ENCODE measurements at places on chromosomes 7 and 10.
A peak's percentile ranks its signal among the peaks of the same experiment; 100 is the strongest.

DNA sequence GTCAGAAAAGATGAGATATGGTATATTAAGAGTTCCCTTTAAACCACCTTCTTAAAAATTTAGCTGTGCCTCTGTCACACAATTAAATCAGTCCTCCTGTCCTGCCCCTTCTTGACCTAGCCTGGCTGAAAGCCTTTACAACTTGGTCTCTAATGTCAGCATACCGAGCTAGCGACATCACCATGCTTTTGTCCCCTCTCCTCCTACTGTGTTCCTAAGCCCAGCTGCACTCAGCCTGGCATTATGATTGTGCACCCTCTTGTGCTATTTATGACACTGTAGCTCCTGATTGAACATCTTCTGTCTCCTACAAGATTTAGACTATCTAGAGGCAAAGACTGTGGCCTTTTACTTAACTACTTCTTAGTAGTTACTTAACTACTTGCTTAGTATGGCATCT is 29.2 kb downstream of the TDRD1 start:
- DNase-seq, result no peak

DNA sequence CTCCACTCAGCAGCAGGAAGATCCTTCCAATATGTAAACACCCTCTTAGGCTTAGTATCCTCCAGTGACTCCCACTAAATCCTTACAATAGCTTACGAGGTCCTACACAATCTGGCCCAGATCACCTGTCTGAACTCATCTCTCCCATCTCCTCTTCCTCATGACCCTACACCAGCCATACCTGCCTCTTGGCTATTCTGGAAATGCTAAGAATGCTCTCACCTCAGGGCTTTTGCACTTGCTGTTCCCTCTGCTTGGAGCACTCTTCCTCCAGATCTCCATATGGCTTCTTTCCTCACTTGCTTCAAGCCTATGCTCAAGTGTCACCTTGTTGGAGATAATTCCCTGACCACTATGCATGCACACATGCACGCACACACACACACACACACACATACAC is 50.8 kb upstream of the FRMD4A start:
- no peak for DNase-seq

DNA sequence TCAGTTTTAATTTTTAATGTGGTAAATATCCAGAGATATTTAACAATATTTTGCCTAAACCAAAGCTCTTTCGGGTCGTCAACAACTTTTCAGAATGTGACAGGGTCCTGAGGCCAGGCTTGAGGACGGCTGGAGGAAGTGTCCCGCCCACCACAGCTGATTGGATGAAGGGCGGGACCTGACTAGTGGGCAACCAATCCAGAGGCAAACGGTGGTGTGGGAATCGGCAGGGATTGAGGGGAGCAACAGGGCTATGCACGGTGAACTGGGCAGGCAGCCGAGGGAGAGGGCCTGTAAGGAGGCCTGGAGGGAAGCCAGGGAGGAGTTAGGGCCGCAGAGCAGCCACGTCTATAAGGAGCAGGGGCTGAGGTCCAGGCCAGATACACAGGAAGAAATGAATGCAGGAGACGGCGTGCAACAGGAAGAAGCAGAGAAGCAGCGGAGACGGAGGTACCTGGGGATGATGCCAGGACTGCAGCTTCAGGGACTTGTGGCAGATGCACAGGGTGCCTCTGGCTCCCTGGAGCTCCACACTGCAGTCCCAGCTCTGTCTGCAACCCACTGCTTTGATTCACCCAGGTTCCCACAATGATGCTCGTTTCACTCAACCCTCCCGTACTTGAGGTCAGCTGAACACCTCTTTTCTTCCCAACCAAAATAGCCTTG is 46.1 kb upstream of the ZMIZ1 start:
- DNase-seq, result peak; percentile 19

GRCh38 chr7:73707045-73707631 is 12.3 kb downstream of the STX1A start:
- DNase-seq, result peak; percentile 29

DNA sequence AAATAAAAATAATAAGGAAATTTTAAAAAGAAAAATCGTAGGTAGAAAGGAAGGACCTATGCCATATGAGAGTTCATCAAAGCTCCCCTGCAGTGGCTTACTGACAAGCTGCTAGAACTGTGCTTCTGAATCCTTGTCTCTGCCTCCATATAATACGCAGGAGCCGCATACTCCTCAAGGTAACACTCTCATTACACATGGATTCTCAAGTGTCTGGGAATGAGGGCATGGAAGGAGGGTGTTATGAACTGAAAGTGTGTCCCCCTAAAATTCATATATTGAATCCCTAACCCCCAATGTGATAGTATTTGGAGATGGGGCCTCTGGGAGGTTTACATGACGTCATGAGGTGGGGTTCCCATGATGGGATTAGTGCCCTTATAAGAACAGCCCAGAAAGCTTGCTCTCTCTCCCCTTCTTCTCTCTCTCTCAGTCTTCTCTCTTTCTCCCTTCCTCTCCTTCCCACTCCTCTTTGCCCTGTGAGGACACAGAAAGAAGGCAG is 35.2 kb downstream of the CREB3L2 start:
- no peak for DNase-seq

DNA sequence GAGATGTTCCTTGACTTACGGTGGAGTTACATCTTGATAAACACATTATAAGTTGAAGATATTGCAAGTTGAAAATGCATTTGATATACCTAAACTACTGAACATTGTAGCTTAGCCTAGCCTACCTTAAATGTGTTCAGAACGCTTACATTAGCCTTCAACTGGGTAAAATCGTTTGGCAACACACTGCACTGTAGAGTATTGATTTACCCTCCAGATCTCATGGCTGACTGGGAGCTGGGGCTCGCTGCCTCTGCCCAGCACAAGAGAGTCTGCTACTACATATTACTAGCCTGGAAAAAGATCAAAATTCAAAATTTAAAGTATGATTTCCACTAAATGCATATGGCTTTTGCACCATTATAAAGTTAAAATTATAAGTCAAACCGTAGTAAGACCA is 7.5 kb upstream of the AGR3 start:
- no peak for DNase-seq

DNA sequence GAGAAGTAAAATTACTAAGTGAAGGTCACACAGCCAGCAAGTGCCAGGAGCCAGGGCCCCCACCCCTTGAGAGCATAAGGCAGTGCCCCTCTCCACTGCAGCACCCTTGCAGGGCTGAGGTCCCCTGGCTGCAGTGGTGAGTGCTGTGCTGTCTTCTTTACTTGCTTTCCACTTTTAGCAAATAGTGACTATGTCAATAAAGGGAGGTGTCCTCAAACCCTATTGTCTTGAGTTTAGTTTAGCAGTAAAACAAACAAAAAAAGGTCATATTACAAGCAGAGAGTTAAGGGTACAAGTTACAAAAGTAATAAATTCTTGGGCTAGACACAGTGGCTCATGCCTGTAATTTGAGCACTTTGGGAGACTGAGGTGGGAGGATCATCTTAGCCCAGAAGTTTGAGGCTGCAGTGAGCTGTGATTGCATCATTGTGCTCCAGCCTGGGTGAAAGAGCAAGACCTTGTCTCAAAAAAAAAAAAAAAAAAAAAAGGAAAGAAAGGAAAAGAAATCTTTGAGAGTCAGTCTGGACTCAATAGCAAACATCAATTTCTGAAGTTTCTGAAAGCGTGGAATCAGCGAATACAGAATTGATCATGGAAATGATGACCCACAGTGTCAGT is 39.0 kb upstream of the KIF5B start:
- DNase-seq, result no peak

- no peak for DNase-seq
Measured at GRCh38 chr10:70939441-70940003, 51.2 kb upstream of the PCBD1 start.

- no peak for DNase-seq
Measured at GRCh38 chr7:127317447-127317961, 64.8 kb upstream of the GRM8 start.

DNA sequence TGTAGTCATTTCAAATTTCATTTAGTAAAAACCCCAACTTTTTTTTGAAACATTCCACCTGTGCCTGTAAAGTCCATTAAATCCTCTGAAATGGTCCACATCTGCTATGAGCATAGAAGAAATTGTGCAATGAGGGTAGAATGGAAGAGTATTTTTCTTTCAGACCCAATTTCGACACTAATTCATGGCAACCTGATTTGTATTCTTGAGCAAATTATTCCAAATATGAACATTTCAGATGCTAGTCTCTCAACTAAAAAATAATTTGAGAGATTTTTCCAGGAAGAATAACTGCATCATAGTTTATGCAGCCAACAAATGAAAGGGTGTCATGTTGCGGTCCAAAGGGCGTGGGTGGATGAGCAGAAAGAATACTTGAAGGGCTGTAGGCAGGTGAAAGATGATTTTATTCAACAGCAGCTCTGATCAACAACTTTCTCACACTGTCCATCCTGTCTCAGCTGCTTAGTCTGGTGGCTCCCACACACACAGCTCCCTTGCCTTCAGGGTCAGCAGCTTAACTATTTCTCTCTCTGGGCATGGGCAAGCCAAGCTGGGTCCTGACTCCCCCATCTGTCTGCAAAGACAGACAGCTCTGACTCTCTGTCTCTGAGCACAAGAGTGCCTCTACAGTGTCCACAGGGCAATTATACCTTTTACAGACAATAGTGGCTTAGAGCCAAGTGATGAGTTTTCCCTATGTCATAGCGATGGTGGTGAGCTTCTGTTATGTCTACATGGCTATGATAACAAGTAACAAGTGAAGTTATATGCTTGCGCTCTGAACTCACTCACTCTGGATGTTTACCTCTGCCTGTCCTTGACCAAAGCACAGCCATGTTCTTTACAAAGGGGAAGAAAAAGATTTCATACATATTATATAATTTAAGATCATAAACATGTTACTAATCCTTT is 11.5 kb downstream of the STEAP2 start:
- peak; percentile 70 for DNase-seq

DNA sequence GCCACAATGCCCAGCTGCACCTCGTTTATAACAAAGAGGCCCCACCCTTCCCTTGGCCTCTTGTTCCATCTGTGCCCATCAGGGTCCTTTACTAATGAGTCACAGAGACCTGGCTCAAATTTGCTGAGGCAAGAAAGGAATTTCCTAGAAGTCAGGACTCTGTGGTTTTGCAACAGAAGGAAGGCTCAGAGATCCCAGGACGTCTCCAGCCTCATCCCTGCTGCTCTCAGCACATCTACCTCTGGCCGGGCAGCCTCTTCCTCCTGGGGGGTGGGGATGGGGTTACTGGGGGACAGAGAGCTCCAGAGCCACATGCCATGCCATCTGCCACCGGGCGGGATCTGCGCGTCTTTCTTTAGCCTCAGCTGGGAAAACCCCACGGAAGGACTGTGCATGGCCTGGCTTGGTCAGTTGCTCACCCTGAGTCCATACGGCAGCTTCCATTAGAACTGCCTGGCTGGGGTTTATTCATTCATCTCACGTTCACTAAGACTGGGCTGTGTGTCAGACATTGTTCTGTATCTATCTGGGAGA is 41.9 kb upstream of the PSMG3 start:
- DNase-seq, result peak; percentile 84

GRCh38 chr10:28873540-28873939 is 196.2 kb downstream of the BAMBI start:
- no peak for DNase-seq

GRCh38 chr10:62981096-62981495 is 152.0 kb upstream of the NRBF2 start:
- no peak for DNase-seq

DNA sequence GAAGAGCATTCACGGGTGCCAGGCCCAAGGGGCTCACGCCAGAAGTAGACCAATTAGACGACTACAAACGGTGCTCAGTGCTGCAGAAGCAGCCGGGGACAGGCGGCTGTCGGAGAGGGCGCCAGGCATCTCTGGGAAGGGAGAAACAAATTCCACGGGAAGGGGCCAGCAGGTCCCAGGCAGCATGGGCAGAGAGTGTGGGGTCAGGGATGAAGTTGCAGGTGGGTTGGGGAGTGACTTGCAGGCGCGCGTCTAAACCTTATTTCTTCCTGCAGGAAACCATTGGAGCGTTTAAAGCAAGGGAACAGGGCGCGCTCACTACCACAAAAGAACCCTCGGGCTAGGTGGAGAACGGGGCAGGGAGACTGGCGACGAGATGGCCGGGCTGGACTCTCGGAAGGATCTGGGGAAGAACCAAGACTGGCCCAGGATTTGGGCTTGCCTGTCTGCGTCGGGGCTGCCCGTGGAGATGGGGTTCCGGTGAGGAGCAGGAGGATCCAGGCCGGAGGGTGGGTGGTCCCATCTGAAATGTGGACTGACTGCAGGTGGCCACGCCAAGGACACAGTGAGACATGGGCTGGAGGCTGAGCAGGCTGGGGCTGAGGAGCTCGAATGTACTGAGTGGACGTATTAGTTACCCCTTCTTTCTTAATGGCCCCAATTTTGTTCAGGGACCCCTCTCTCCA is 116.3 kb upstream of the DIP2C start:
- no peak for DNase-seq

DNA sequence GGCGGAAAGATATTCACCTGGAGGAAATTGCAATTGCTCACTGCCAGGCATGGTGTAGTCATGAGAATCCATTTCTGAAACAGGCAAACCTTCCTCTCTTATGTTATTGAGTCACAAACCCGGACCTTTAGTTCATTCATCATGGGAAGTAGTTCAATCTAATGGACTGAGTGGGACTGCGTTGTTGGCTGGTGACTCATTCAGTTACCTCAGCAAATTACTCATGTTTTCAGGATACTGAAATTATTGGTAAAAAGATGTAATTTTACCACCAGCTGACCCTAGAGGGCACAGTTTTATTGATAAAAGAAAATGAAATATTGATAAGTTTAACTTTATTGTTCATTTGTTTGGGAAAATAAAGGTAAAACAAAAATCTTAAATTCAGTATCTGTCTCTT is 1194.4 kb upstream of the SORCS1 start:
- peak; percentile 96 for DNase-seq

GRCh38 chr7:155840262-155840885 is 28.1 kb upstream of the SHH start:
- no peak for DNase-seq

GRCh38 chr10:77409697-77410471 is 227.7 kb downstream of the KCNMA1 start:
- peak; percentile 44 for DNase-seq

GRCh38 chr7:56040730-56041129 is 10.5 kb downstream of the PSPH start:
- DNase-seq, result no peak

DNA sequence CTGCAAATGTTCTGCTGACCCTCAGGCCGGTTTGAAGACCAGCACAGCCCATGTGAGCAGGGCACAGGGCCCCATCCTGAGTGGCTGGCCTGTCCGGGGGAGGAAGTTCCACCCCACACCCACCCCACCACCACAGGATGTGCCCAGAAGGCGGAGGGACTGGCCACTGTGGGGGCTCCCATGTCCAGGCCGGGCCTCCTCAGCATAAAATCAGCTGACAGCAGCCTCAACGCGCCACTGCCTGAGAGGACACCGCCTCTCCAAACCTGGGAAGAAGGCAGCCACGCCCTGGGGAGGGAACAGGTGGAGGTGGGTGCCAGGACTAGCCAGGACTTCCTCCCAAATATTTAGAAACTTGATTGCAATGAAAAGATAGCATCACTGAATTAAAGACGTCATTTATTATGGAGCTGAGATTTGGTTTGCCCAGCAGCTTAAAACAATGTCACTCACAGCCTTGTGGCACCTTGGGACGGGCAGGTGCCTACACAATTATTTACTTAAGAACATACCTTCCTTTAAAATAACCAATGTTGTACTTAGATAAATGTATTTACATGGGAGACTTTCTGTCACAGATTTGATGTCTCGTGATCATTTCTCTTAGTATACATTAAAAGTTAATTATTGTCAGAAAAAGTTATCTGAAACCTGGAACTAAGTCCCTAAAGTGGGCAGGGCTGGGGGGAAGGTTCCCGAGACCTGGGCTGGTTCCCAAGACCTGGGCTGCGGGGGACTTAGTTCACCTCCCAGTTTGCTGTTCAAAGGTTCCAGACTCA is 27.3 kb upstream of the FAM20C start:
- no peak for DNase-seq

Measured in fibroblast of upper back skin (primary cell).